Spleen (tissue), 13 donors: ENCODE measurements at places on chromosomes 1 and 21. TPM values are rescaled to one million over a fixed set of nuclear protein-coding genes. Genes with fewer than 3 reads are reported as not detected.

DNA sequence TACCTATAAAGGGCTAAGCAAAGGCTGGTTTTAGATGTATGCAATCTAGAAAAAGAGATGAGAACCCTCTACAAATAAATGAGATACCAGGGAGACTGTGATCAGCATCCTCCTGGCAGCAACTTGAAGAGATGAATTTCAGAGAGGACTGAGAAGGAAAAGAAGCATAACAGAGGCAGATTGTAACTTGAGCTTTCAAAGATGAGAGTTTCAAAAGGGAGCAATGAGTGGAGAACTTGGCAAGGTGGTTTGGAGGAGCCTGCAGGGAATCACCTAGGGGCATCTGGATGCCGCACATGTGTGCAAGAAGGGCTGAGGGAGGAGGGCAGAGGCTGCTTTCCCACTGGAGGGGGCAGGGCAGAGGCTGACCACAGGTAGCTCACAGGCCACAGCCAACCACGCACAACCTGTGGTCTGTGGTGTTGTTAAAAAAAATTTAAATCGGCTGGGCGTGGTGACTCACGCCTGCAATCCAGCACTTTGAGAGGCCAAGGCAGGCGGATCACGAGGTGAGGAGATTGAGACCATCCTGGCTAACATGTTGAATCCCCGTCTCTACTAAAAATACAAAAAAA is 50.2 kb downstream of the PCNX2 start:
- DNase-seq, result no peak
- H3K27me3 ChIP-seq, result no peaks in the 10 kb centered on the region
- H3K27ac ChIP-seq, result no peak overlapping the region
- peaks cover 7% of the 10 kb centered on the region for H3K4me1 ChIP-seq
- H3K4me3 ChIP-seq, result no peak overlapping the region

- no peaks in the 10 kb centered on the region for H3K36me3 ChIP-seq
- no peaks in the 10 kb centered on the region for H3K4me1 ChIP-seq
- H3K4me3 ChIP-seq, result no peak overlapping the region
- no peak for DNase-seq
Observed at GRCh38 chr1:29245876-29246275, 9.6 kb downstream of the PTPRU start.

DNA sequence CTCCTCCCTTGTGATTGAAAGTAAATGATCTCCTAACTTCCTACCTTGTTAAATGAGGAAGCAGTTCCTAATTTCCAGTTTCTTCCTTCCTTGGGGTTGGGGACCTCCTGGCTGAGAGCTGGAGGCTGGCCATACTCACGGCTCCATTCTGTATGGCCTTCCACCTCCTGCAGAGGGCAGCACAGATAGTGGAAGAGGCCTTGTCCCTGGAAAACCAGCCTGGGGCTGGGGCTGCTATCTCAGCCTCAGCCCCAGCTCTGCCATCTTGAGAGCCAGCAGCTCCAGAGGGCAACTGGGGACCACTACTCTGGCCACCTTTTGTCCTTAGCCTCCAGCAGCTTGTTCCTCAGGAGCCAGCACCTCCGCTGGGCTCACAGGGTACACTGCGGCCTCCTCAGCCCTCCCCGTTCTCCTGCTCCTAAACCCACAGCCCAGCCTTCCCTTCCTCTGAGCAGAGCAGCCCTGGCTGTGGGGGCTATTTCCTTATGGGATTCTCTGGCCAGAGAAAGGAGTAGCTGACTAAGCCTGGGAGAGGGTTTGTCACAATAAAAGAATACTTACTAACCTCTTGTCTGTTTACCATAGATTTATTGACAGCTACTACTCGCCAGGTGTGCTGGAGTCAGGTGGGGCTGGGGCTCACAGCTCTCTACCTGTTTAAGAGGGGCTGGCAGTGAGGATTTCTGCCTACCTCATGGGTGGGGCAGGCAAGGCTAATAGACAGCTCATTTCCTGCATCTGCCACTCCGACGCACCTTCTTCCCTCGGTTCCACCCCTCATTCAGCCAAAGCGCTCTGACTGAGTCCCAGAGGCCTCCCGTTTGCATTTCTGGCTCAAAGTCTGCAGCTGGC is 6.3 kb downstream of the TMEM234 start:
- peaks cover 21% of the 10 kb centered on the region for H3K4me1 ChIP-seq
- no peak for DNase-seq
- peaks cover 77% of the 10 kb centered on the region for H3K36me3 ChIP-seq
- no peaks in the 10 kb centered on the region for H3K27me3 ChIP-seq
- no peak overlapping the region for H3K4me3 ChIP-seq

DNA sequence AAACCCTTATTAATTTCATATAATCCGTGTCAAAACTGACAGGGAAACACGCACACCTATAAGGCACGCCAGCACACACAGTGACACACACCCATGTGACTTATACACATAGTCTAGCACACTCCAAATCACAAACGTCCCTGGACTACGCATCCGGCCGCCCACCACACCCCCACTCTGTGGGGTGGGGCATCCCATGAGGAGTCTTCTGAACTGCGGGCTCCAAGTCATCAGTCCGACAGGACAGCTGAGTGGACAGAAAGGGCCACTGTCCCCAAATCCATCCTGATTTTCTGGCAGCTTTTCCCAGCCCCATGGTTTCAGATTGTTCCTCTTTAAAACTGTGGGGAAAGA is 829 bp downstream of the PEA15 start:
- peak; percentile 81 for DNase-seq
- no peaks in the 10 kb centered on the region for H3K36me3 ChIP-seq
- peak overlapping the region; percentile 95 for H3K27ac ChIP-seq
- H3K4me3 ChIP-seq, result peak overlapping the region; percentile 89
- peaks cover 39% of the 10 kb centered on the region for H3K4me1 ChIP-seq

- no peak for DNase-seq
- no peak overlapping the region for H3K27ac ChIP-seq
- no peak overlapping the region for H3K4me3 ChIP-seq
Observed at GRCh38 chr1:44283524-44284173, 70.4 kb downstream of the DMAP1 start.

DNA sequence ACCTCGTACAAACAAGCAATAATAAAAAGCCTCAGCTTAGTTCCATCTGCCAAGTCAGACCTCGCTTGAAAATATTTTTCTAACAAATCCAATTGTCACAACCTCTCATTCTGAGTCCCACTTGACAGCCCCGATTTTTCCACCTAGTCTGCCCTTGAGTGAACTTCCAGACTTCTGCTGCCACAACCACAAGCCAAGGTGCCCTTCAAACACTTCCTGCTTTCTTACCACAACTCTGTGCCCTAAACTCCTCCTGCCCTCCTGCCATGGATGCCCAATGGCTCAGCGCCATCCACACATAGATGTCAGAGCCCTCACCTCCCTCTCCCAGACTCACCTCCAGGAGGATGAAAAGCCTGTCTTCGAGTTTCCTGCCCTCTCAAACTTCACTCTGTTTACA is 3.9 kb downstream of the TMPRSS2 start:
- no peak for DNase-seq
- H3K36me3 ChIP-seq, result no peaks in the 10 kb centered on the region
- H3K4me1 ChIP-seq, result peaks cover 21% of the 10 kb centered on the region
- peaks cover 54% of the 10 kb centered on the region for H3K27me3 ChIP-seq
- H3K27ac ChIP-seq, result no peak overlapping the region

DNA sequence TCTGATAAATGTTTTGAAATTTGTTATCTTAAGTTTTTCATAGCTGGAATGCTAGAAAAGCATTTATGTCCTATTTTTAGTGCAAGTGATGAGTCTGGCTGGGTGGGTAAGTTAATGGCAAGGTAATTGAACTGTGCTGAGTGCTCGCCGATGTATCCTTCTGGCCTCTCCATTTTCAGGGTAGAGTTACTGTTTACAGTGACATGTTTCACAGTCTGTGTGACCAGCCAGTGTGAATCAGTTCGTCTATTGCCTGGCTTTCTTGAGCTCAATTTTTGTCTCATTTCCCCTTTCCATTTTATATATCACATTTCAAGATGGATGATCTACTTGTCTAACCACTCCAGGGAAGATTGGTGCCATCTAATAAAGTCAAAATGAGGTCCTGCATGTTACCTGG is 44.1 kb downstream of the ITSN1 start:
- peaks cover 32% of the 10 kb centered on the region for H3K4me1 ChIP-seq
- peak overlapping the region; percentile 60 for H3K27ac ChIP-seq

The KPRP gene
- not detected for total RNA-seq

The MYCL gene
- total RNA-seq, result 4.2 TPM
